ENCODE measurements at places on chromosomes 2 and 18.
A peak's percentile ranks its signal among the peaks of the same experiment; 100 is the strongest.

DNA sequence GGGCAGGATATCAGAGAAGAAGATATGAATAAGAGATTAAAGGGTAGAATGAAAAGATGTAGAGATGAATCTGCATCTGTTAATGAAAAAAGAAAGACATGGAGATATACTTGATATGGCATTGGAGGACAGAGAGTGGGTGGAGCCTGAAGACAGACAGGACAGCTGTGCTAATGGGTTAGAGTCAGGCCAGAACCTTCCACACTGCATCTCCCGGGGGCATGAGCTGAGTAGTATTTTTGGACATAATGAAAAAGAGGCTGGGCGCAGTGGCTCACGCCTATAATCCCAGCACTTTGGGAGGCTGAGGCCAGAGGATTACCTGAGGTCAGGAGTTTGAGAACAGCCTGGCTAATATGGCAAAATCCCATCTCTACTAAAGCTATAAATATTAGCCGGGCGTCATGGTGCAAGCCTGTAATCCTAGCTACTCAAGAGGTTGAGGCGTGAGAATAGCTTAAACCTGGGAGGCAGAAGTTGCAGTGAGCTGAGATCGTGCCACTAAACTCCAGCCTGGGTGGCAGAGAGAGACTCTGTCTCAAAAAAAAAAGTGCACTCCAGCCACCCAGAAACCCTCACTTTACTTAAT is 11.4 kb downstream of the FLACC1 start:
- DNase-seq = no peak

DNA sequence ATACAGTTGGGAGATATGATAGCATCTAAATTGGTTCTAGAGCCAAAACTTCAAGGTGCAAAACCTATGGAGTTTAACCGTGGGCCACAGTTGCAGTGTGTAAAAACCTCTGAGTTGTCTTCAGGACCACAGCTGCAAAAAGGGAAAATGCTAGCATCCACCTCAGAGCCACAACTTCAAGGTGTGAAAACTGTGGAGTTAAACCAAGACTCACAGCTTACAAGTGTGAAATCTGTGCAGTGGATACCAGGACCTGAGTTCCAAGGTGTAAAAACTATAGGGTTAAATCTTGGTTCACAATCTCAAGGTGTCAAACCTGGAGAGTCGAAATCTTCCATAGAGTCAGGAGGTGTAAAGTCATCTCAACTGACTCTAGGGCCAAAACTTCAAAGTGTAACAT is 10.4 kb upstream of the ZNF512 start:
- no peak for DNase-seq

DNA sequence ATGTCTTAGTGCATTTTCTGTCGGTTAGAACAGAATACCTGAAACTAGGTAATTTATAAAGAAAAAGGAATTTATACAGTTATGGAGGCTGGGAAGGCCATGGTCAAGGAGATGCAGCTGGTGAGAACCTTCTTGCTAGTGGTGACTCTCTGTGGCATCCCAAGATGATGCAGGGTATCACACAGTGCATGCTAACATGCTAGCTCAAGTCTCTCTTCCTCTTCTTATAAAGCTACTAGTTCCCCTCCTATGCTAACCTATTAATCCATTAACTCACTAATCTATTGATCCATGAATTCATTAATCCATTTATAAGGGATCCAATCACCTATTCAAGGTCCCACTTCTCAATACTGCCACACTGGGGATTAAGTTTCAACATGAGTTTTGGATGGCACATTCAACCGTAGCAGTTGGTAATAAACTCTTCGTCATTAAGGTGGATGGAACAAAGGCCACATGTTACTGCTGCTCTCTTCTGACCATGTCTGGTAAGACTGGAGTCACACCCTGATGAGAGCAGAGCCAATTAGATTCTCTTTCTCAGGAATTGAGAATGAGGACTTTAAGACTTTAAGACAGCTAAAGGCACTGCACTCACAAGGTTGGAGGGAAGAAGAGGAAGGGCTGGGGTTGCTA is 211.6 kb upstream of the SMAD7 start:
- DNase-seq = no peak

DNA sequence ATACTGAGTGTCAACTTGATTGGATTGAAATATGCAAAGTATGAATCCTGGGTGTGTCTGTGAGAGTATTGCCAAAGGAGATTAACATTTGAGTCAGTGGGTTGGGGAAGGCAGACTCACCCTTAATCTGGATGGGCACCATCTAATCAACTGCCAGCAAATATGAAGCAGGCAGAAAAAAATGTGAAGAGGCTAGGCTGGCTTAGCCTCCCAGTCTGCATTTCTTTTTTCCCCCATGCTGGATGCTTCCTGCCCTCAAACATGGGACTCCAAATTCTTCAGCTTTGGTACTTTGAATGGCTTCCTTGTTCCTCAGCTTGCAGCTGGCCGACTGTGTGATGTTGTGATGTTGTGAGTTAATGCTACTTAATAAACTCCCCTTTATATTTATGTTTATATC is 577.4 kb downstream of the CPS1 start:
- DNase-seq = no peak

DNA sequence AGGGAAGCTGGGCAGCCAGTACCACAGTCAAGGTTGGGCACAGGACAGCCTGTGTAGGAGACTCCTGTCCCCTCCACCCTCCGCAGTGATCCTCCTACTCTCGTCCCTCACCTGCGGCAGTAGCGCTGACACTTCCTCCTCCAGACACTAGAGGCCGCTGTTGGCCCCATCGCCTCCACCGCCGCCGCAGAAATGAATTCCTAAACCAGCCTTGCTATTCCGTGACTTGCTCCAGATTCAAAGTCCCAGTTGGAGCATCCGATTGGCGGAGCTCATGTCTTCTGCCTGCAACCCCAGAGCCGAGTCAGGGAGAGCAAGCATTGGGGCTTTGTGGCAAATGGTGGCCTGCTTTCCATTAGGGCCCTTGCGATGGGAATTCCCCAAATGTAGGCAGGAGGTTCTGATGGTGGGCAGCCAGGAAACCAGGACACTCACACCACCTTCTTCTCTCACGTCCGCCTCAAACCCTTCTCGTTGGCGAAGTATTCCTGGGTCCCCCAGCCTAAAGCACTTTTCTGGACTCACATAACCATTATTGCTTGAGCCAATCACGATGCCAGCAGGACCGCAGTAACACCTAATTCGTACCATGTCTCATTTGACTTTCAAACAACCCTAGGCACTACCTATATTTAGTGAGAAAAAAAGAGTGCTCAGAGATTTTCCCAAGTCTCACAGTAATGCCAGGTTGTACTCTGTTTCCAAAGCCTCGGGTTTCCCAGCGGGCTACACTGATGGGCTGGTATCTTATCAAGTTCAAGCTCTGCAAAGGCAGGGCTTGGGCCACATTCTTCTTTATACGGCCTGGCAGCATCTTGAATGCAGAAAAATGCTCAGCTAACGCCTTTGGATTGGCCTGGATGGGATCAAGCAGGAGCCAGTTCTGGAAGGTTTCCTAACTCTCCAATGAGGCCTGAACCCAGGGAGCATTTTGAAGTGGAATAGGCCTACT is 1.2 kb upstream of the DNAJB2 start:
- DNase-seq = peak; percentile 53
